ENCODE measurements at places on chromosomes 16 and 17.

DNA sequence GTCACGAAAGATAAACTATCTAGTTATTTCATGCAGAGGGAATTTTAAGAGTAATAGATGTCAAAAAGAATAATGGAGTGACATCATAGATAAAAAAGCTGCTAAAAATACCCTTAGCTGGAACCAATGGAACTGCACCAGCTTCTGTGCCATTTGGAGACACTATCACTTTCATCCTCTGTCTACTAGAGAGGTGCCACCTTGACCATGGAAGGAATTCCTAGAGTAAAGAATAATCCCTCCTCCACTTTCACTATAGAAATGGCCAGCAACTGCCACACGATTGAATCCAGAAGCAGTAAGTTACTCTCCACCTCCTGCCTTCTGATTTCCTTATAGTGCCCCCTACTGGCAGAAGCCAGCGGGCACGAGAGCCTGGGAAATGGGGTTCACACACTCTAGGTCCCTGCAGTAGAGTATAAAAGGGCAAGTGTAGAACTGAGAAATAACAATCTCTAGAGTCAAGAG, 2.8 kb upstream of the ALDH3A2 start:
- no peak overlapping the region for H3K4me3 ChIP-seq
- DNase-seq, result no peak
- H3K27me3 ChIP-seq, result no peaks in the 10 kb centered on the region

GRCh38 chr16:12386192-12386591, 409.7 kb downstream of the SNX29 start:
- H3K27ac ChIP-seq, result no peak overlapping the region
- DNase-seq, result no peak

DNA sequence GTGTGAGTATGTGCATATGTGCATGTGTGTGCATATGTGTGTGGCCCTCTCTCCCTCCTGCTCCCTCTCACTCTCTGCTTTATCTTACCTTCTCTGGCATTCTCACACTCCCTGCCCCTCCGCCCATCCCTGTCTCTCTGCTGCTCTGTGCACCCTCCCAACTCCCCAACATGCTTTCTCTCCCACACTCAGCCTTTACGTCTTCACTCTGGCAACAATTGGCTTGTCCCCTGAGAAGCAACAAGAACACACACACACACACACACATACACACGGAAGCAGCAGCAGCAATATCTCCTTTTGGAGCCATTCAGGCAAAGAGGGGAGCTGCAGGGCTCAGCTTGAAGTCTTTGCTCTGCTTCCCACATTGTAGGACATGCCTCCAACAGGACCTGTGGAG, 27.8 kb downstream of the PITPNM3 start:
- no peaks in the 10 kb centered on the region for H3K36me3 ChIP-seq
- H3K27ac ChIP-seq, result no peak overlapping the region
- DNase-seq, result no peak
- no peaks in the 10 kb centered on the region for H3K27me3 ChIP-seq
- H3K4me1 ChIP-seq, result no peaks in the 10 kb centered on the region
- no peak overlapping the region for H3K4me3 ChIP-seq

DNA sequence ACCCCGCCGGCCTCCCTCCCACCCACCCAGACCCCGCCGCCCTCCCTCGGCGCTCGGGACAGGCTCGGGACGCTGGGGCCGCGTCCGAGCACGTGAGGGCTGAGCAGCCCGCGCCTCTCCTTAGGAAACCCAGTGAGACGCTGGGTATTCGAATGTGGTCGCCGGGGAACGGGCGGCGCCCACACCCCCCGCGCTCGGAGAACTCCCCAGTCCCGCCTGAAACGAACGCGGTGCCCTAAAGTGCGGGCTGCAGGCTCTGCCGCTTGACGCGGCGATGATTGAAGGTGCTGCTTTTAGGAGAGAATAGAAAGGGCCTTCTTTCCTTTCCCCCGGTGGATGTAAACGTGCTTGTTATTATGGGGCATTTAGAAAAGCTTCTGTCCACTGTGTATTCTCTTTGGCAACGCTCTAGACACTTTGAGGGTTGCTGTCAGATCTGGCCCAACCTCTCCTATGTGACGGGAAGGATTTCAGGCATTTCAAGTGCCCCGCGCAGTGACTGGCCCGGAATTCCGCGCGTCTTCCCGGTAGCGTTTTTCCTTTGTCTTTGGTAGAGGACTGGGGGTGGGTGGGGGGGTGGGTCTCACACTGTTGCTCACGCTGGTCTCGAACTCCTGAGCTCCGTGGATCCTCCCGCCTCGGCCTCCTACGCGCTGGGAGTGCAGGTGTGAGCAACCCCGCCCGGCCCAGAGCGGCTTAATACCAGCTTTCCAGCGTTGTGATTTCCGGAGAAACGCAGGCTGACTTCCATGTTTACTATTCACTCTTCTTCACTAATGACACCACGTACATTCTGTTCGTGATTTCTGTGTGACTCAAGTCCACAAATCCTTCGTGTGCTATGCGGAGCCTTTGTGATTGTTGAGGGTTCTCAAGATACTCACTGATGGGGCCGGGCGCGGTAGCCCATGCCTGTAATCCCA, 21.8 kb upstream of the FOXK2 start:
- no peaks in the 10 kb centered on the region for H3K27me3 ChIP-seq
- peak overlapping the region; percentile 56 for H3K4me3 ChIP-seq
- H3K27ac ChIP-seq, result peak overlapping the region; percentile 85
- no peaks in the 10 kb centered on the region for H3K36me3 ChIP-seq
- no peak for DNase-seq

- DNase-seq, result peak; percentile 39
- no peaks in the 10 kb centered on the region for H3K4me1 ChIP-seq
- no peaks in the 10 kb centered on the region for H3K27me3 ChIP-seq
- no peaks in the 10 kb centered on the region for H3K36me3 ChIP-seq
- H3K27ac ChIP-seq, result no peak overlapping the region
- no peak overlapping the region for H3K4me3 ChIP-seq
Measured at GRCh38 chr16:19179546-19180490, 11.8 kb downstream of the SYT17 start.

DNA sequence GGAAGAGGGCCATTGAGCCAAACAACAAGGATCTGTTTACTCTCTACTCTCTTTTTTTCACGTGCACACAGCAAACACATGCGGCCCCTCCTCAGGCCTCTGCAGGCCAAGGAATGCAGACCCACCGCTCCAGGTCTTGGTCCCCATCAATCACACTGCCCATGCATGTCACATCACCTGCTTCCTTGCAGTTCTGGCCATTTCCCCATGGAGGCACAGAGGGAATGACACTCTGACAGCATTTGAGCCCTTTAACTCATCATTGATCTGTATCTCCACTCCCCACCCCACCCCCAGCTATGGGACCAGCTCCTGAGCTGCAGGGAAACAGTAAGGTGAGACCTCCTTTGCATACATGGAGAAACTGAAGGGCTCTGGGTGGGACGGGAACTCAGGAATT, 45.9 kb upstream of the MEIOC start:
- no peak overlapping the region for H3K27ac ChIP-seq
- no peaks in the 10 kb centered on the region for H3K4me1 ChIP-seq
- H3K4me3 ChIP-seq, result no peak overlapping the region

- no peak for DNase-seq
- H3K27ac ChIP-seq, result no peak overlapping the region
- no peaks in the 10 kb centered on the region for H3K36me3 ChIP-seq
- no peaks in the 10 kb centered on the region for H3K4me1 ChIP-seq
- H3K27me3 ChIP-seq, result no peaks in the 10 kb centered on the region
- H3K4me3 ChIP-seq, result no peak overlapping the region
Measured at GRCh38 chr17:35898283-35899070, 18.3 kb upstream of the CCL5 start.

GRCh38 chr17:16918443-16918842, 53.5 kb downstream of the TNFRSF13B start:
- H3K27me3 ChIP-seq, result no peaks in the 10 kb centered on the region
- no peak overlapping the region for H3K4me3 ChIP-seq
- peaks cover 3% of the 10 kb centered on the region for H3K4me1 ChIP-seq
- DNase-seq, result no peak

DNA sequence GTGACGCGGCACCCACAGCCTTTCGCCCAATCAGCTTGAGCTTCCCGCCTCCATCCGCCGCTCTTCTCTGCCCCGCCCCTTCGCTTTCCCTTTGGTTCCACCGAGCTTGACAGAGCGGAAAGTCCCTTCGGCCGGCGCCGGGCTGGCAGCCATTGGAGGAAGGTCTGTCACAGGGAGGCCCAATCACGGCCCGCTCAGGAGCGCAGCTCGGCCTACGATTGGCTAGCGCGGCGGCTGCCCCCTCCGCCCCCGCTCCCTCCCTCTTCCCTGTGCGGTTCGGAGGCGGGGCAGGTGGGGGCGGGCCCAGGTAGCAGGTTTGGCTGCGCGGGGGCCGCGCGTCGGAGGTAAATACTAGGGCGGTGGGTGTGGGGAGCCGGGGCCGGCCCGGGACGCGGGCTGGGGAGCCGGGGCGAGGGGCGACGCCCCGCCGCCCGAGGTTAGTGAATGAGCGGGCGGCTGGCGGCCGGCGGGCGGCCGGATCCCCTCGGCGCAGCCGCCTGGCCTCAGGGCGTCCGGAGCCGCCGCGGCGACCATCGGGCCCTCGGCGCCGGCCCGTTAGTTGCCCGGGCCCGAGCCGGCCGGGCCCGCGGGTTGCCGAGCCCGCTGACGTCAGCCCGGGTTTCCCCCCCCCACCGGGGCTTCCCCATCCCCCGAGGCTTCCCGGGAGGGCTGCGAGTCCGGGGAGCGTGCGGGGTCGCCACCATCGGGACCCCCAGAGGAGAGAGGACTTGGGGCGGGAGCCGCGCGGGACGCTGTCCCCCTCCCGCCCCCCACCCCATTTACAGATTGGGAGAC, at the start of gene CYLD:
Gene CYLD, plus strand, starts transcription at position 306 of the 795 bp plus-strand sequence. CDS start 7,613 bp downstream, outside the sequence.
- H3K36me3 ChIP-seq, result no peaks in the 10 kb centered on the region
- no peaks in the 10 kb centered on the region for H3K27me3 ChIP-seq
- no peaks in the 10 kb centered on the region for H3K4me1 ChIP-seq
- H3K27ac ChIP-seq, result peak within 1 kb of the TSS; percentile 29

DNA sequence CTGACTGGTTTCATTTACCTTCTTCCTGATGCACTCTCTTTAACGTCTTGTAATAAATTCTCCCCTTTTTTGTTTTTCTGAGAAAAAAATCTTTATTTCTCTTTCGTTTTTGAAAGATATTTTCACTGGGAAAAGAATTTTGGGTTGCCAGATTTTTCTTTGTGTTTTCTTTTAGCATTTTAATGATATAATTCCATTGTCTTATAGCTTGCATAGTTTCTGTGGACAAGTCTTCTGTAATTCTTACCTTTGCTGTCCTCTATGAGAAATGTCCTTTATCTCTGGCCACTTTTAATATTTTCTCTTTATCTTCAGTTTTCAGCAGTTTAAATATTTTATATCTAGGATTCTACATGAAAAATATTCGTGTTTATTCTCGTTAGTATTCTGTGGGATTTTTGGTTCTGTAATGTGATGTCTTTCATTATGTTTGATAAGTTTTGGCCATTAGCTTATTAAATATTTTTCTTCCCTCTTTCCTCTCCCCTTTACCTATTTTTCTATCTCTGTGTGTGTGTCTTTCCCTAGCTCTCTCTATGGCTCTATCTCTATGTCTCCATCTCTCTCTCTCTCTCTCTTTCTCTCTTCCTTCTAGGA, 236.5 kb downstream of the C16orf95 start:
- H3K27ac ChIP-seq, result no peak overlapping the region
- no peaks in the 10 kb centered on the region for H3K27me3 ChIP-seq
- DNase-seq, result no peak
- no peak overlapping the region for H3K4me3 ChIP-seq
- H3K4me1 ChIP-seq, result no peaks in the 10 kb centered on the region

DNA sequence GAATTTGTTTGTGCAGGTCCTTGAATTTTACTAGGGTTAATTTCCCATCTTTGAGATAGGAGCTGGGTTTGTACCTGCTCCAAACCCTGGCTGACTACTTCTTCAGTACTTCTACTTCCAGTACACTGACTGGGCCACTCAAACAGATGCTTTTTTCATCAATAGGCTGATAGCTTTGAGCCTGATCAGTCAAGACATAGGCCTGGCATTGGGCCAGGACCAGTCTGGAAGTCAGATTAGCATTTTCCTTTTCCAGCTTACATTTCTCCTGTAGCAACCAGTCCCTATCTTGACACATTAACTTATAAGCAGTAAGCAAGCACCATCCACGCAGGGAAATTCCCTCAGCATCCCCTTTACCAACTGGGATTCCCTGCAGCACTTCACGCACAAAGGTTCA, 7.5 kb upstream of the TMEM101 start:
- no peaks in the 10 kb centered on the region for H3K36me3 ChIP-seq
- H3K27me3 ChIP-seq, result no peaks in the 10 kb centered on the region
- no peak overlapping the region for H3K4me3 ChIP-seq
- no peaks in the 10 kb centered on the region for H3K4me1 ChIP-seq
- DNase-seq, result no peak
- no peak overlapping the region for H3K27ac ChIP-seq

DNA sequence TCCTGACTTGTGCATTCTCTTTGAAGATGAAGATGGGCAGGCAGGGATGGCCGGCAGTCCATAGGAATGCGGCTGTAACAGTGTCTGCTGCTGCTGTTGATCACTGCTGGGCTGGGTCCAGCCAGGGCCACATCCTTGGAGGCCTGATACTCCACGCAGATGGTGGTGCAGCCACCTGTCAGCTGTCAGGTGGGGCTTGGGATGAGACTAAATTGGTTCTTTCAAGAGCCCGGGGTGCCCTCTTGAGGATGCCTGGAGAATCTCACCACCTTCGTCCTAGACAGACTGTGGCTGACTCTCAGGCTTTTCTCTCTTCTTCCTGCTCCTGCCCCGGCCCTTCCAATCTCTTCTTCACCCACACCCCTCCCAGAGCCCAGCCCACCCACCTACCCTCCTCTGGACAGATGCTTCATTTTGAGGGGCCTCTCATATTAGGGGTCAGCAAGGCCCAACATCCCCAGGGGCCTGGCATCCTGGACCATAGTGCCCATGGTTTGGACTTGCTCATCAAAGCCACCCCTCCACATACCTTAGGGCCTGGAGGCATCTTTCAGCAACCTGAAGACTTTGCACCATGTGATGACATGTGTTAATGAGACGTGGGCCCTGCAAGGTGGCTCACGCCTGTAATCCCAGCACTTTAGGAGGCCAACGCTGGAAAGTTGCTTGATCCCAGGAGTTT, 19.1 kb downstream of the OSBPL7 start:
- H3K27ac ChIP-seq, result no peak overlapping the region
- H3K27me3 ChIP-seq, result no peaks in the 10 kb centered on the region
- H3K4me1 ChIP-seq, result no peaks in the 10 kb centered on the region
- peak; percentile 30 for DNase-seq
- H3K36me3 ChIP-seq, result no peaks in the 10 kb centered on the region

GRCh38 chr17:28888832-28889231, 8.7 kb downstream of the FLOT2 start:
- H3K4me1 ChIP-seq, result no peaks in the 10 kb centered on the region
- no peaks in the 10 kb centered on the region for H3K36me3 ChIP-seq
- no peaks in the 10 kb centered on the region for H3K27me3 ChIP-seq
- H3K27ac ChIP-seq, result no peak overlapping the region

- H3K4me1 ChIP-seq, result peaks cover 7% of the 10 kb centered on the region
- no peak overlapping the region for H3K27ac ChIP-seq
- DNase-seq, result no peak
- no peaks in the 10 kb centered on the region for H3K27me3 ChIP-seq
- no peaks in the 10 kb centered on the region for H3K36me3 ChIP-seq
- no peak overlapping the region for H3K4me3 ChIP-seq
Measured at GRCh38 chr16:69916462-69916861, 34.7 kb upstream of the CLEC18A start.

DNA sequence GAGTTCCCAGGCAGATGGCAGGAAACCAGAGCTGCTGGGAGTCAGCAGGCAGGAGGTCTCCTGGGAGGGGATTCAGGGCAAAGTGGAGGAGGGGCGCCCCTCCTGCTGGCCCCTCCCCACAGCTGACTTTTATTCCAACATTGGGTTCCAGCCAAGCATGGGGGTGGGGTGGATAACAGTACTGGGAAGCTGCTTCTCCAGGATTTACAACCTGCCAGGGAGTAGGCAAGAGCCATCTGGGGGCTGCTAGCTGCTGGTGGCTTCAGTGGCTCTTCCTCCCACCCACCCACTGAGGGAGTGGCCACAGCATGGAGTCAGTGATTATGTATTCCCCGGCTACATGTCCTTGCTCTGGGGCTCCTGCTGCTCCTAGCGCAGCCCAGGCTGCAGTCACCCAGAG, 36.8 kb downstream of the TMEM132E start:
- H3K27me3 ChIP-seq, result no peaks in the 10 kb centered on the region
- H3K4me3 ChIP-seq, result no peak overlapping the region
- no peaks in the 10 kb centered on the region for H3K4me1 ChIP-seq
- H3K36me3 ChIP-seq, result no peaks in the 10 kb centered on the region

Measured in Panc1 (cell line).